ENCODE measurements at places on chromosomes 5 and 9.

- DNase-seq = no peak
These were observed 661.8 kb upstream of the RIOK2 start for GRCh38 chr5:97844797-97845196.

DNA sequence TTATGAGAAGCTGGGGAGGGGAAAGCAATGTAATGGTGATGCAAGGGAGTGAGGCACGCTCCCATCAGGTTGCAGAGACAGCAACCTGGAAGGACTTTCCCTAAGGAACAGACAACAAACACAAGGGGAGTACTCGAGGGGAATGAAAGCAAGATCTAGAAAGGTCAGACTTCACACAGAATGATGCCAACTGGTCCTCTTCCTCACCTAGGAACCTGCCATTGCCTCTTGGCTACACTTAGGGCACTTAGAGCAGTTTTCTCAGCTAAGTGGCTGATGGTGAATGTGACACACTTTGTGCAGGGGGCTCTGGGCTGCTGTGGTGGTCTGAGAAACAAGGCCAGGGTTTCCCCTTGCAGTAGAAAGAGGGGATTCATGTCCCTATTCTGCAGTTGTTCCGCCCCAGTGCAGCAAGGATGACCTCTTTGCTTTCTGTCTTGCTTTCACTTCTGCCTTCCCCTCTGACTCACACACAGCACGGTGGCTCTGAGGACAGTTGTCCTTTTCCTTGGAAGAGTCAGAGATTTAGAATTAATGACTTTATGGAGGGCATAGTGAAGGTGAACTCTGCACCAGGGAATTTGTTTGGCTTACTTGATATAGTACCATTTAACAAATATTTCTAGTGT lies 394.0 kb upstream of the KLF4 start:
- DNase-seq = no peak

- no peak for DNase-seq
These were observed 35.3 kb downstream of the UBE2QL1 start for GRCh38 chr5:6483880-6484382.

- peak; percentile 75 for DNase-seq
These were observed 654 bp downstream of the RANBP6 start for GRCh38 chr9:6014670-6015270.

- DNase-seq = no peak
These were observed 40.7 kb downstream of the TRIP13 start for GRCh38 chr5:933251-933861.

DNA sequence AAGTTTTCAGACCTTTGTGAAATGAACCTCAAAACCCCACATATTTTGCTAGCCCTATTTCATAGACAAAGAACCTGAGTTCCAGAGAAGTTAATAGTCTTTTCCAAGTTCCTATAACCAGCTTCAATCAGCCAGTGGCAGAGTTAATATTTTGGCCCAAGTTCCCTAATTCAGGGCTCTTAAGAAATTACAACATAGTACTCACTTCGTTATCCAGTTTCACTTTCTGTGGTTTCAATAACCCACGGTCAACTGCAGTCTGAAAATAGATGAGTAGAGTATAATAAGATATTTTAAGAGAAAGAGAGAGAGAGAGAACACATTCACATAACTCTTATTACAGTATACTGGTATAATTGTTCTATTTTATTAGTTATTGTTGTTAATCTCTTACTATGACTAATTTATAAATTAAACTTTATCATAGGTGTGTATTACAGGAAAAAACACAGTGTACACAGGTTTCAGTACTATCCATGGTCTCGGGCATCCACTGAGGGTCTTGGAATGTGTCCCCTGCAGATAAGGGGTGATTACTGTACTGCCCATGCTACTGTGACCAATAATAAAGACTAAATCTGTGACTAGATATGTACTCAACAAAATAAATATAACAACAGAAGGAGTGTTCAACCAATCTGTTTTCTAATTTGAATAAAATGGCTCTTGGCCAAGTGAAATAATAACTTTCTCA lies 9.3 kb upstream of the MYOT start:
- DNase-seq = peak; percentile 59

- no peak for DNase-seq
These were observed 197.2 kb upstream of the S1PR3 start for GRCh38 chr9:88794100-88794499.

GRCh38 chr9:82281066-82281465 lies 292.5 kb downstream of the SPATA31D1 start:
- DNase-seq = no peak

DNA sequence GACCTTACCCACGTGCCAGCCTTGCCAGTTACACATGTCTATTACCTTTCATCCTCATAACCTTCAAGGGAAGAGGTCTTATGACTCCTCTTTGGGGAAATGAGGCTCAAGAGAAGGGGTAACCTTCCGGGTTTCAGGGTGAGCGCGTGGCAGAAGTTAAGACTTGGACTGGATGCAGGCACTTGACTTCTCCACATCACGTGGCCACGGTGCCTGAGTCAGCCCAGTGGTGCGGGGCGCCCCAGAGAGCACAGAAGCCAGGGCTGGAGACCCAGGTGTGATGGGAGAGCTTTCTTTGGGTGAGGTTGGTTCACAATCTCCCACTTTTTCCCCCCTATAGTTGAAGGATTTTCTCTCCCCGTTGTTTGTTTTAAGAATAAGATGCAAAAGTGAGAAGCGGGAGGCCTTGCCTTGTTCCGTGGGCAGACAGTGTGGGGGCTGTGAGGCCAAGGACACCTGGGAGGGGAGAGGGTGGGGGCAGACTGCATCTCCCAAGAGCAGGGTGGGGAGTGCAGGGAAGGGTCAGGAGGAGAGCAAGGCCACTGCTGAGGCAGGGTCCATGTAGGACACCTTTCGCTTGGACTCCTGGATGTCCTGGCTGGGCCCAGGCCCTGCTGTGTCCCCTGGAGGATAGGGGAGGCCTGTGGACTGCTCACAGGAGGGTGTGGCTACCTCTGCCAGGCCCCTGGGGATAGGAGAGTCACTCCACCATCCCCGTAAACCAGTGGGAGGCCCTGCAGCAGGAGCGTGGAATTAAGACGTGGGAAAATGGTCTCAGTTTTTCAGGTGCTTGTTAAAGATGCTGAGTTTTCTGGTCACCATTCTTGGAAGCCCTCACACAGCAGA lies 90.0 kb upstream of the CTSL start:
- no peak for DNase-seq
